ENCODE measurements at places on chromosomes 4 and X.

GRCh38 chrX:41799661-41800060 is 75.7 kb downstream of the GPR82 start:
- DNase-seq = no peak

GRCh38 chr4:7299908-7300710 is 107.8 kb downstream of the SORCS2 start:
- DNase-seq = no peak

GRCh38 chr4:112938461-112939058 is 110.9 kb upstream of the ANK2 start:
- DNase-seq = no peak

DNA sequence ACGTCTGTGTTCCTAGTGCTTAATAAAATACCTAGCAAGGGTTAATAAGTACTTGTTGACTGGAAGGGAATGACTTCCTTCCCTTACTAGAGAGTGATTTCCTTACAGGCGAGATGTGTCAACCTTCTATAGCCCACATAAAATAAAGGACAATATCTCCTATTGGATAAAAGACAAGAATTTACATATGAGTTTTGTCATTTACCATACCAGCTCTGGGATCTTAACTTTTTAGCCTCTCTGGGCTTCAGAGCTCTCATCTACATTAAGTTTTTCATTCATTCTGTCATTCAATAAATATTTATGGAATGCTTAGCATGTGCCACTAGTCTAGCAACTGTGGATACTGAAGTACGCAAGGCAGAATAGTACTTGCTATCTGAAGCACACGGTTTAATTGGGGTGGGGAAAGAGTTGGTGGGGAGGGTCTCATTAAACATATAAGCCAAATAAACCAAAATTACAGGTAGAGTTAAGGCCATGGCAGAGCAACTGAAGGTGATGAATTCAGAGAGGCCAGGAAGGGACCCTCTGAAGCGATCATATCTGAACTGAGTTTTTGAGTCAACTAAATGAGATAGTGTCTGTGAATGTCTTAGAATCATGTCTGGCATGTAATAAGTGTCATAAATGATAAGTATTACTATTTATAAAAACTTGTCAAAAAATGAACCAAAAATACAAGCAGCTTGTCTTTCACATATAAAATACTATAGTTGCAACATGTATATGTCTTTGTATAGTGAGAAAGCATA is 91.6 kb upstream of the BMP2K start:
- DNase-seq = no peak

DNA sequence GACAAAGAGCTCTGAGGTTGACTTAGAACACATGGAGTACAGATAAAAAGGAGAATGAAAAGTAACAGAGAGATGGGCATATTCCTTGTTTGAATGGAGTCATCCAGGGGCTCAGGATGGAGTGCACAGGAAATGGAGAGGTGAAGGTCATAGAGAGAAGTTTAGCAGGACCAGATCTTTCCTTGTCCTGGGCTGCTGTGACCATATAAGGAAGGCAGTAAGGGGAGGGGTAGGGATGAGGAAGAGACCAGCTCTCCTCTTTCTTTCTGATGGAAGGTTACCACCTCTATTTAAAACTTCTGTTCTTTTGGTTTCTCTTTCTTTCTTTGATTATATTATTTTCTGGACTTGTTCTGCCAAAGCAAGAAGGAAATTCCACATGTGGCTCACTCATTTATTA is 27.0 kb downstream of the AR start:
- DNase-seq = no peak

- no peak for DNase-seq
Measured at GRCh38 chrX:14501327-14501726, 28.0 kb upstream of the GLRA2 start.

GRCh38 chr4:25950461-25951389 is 36.7 kb downstream of the SMIM20 start:
- no peak for DNase-seq

- DNase-seq = no peak
Measured at GRCh38 chrX:18210470-18210869, 10.2 kb downstream of the BEND2 start.

DNA sequence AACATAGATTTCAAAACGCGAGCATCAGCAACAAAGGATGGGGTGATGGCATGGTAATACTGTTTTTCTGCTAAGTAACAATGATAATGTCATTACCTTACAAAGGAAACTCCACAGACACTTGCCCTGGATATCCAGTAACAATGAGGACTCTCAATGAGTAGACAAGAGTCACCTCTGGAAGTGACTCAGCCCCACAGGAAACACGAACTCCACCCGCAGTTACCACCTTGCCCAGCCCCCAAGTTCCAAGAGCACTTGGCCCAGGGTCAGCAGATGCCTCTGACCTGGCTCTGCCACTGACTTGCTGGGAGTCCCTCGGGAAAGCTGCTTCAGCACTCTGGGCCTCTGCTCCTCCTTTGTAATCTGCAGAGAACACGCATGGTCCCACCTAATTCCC is 110.3 kb upstream of the MAP3K15 start:
- DNase-seq = no peak

DNA sequence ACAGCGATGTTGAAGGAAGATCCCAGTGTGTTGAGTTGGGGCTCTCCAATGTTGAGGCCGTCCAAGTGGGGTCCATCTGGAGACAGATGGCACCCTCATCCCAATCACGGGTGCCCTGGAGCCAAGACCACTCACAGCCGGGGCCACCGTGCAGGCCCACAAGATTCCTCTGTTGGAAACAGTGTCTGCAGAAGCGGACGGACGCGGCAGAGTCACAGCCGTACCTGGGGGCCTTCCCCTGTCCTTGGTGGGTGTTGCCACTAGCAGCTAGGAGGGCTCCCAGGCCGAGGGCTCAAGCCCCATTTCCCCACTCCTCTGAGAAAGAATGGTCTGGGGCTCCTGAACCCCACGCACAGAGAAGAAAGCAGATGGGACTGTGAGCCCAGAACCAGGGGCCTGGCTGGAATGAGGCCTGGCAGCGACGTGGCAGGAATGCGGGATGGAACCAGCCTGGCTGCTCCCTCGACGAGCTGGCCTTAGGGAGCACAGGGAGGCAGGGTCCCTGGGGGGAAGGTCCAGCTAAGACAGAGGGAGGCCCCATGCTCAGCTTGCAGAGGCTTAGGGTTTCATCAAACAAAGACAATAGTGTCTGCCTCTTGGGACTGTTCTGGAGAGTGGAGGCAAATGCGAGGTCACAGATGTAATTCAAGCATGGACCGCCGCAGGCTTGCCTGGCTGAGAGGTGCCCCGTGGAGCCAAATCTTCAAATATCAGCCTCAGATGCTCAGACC is 228.9 kb downstream of the AFAP1 start:
- DNase-seq = no peak

GRCh38 chr4:67131224-67131623 is 414.1 kb downstream of the CENPC start:
- no peak for DNase-seq

- DNase-seq = no peak
Measured at GRCh38 chr4:81648576-81649275, 177.0 kb upstream of the RASGEF1B start.

GRCh38 chr4:82733636-82734035 is 65.0 kb downstream of the SCD5 start:
- no peak for DNase-seq

DNA sequence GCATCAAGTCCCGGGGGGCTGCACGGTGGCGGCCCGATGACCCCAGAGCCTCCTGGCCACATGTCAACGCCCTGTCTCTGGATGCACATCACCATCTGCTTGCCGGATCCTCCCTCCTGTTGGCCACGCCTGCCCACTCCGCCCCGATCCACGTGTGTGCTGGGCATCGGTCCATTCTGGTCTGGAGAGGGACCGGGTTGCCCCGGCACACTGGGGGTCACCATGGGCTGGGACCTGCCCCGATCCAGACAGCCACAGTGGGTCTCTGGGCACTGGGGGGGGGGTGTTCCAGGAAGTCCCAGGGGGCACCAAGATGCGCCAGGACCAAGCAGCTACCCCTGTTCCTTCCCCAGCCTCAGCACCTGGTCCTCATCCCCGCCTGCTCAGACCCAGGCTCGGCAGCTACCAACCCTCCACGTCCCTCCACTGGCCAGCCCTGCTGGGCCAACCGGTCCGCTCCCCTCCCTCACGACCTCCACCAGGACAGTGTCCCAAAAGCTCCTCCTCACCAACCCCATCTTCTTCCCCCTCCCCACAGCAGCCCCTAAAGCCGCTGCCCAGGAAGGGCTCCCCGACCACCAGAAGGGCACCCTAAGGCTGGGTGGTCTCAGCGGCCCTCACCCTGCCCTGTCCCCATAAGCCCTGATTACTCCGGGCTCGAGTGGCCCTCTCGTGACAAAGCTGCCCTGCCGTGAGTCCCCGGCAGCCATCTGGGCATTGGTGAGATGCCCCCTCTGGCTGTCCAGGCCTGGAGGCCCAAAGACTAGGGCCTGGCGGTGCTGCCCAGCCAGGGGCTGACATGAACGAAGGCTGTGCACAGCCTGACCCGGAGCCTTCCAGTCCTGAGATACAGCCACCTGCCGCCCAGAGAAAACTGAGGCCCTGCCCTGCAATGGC is 4.6 kb downstream of the CTBP1 start:
- DNase-seq = no peak

GRCh38 chrX:24298191-24298590 is 15.7 kb downstream of the SUPT20HL2 start:
- no peak for DNase-seq

DNA sequence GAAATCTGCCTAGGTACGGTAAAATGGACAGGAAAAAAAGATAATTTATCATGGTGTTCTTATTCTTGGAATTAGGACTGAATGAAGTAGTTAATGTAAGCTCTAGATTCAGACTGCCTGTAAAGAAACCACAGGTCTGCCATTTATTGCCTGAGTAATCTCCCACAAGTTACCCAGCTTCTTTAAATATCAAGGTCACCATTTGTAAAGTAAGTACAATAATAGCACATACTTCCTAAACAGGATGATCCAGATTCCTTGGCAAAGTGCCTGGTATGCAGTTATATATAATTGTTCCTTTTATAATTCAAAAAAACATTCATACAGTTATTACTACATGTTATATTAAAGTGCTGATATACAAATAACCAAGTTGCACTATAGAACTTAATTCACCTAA is 368.6 kb downstream of the HNRNPD start:
- no peak for DNase-seq

DNA sequence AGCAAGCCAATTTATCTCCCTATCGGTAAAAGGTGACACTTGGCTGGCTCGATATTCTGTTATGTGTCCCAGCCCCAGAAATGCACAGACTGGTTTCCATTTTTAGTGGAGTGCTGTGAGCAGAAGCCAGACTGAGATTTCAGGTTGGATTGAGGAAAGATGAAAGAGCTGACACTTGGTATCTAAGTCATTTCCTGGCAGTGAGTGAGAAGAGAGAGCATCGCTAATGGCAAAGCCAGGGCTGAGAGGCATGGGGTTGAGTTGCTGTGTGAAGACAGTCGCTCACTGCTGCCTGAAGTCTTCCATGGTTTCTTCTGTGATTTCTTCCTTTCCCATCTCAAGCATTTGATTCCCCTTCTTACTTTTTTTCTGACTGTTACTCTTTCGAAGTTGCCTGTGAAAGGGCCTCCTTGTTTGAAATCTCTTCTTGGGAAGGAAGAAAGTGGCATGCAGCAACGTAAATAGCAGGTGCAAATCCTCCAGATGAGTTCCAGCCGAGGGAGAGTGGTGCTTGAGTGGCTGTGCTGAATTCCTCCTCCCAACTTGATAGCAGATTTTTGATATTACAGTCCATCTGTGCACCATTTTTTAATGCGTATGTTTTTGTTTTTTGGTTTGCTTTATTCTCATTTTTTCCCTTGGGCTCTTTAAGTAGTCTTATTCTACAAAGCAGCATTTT is 109.2 kb upstream of the LIMCH1 start:
- DNase-seq = no peak

DNA sequence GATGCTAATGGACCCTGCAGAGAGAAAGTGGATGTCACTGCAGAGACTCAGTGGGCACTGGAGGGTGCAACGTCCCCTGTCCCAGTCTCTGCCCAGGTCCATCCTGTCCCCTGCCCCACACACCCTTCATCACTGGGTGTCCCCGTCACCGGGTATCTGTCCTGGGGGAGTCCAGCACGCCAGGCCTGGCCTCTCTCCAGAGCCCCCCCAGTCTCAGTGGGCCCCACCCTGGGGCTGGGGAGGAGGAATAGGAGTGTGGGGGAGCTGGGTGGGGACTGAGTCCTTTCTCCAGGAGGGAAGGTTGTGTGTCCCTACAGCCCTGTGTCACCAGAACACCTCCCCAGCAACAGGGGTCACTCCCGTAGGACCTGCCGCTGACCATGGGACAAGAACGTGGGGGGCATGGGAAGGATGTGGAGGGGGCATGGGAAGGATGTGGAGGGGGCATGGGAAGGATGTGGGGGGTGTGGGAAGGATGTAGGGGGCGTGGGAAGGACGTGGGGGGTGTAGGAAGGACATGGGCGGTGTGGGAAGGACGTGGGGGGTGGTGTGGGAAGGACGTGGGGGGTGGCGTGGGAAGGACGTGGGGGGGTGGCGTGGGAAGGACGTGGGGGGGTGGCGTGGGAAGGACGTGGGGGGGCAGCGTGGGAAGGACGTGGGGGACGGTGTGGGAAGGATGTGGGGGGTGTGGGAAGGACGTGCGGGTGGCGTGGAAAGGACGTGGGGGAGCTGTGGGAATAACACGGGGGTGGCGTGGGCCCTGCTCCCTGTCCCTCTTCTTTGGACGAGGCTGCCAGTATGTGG is 21.0 kb upstream of the SPON2 start:
- DNase-seq = no peak

- no peak for DNase-seq
Measured at GRCh38 chr4:41752081-41752836, 3.7 kb upstream of the PHOX2B start.

GRCh38 chr4:90128961-90129495 is 1.8 kb downstream of the CCSER1 start:
- no peak for DNase-seq
